Stimulated activated CD8-positive, alpha-beta memory T cell treated with anti-CD3 and anti-CD28 coated beads, Interleukin-2, amount 100 ng/mL, for 1 hour (primary cell): ENCODE measurements at places on chromosomes 1 and 21.
A peak's percentile ranks its signal among the peaks of the same experiment; 100 is the strongest.

GRCh38 chr1:47725992-47726855 lies 271.0 kb downstream of the TRABD2B start:
- DNase-seq, result peak; percentile 45

GRCh38 chr1:156549390-156549789 lies 23.0 kb downstream of the IQGAP3 start:
- DNase-seq, result no peak

- DNase-seq, result no peak
Measured at GRCh38 chr1:219083631-219084030, 90.0 kb upstream of the LYPLAL1 start.

DNA sequence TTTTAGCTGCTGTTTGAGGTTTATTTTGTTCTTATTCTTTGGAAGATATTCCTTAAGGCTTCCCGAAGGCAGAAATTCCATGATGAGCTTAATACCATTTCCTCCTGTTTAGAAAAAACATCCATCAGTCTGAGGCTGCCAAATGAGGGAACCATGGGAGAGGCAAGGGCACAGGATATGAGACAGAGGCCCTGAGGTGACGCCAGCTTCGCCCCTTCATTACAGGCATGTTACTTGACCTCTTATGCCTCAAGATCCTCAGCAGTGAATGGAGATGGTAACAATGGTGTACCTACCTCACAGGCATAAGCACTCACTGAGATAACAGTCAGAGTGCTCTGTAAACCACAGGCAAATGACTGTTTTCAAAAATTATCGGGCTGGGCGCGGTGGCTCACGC lies 93.6 kb downstream of the RAVER2 start:
- DNase-seq, result no peak

- no peak for DNase-seq
Measured at GRCh38 chr1:109935451-109935900, 24.8 kb downstream of the CSF1 start.

DNA sequence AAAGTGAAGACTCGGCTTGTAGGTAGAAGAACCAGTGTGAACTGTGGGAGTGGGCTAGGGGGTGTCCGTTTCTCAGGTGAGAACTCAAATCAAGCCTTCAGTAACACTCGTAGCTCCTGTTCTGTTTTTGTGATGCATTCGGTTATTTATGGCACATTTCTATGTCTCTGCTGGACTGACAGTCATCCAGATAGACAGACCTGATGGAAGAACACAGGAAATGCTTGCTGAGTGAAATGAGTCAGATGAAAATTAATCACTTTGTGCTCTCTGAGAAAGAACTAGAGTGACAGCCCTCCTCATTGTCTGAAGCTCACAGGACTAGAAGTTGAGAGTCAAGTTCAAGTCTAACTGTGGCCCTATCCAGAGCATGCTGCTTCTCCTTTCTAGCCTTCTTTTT lies 360.1 kb upstream of the PLXNA2 start:
- no peak for DNase-seq

DNA sequence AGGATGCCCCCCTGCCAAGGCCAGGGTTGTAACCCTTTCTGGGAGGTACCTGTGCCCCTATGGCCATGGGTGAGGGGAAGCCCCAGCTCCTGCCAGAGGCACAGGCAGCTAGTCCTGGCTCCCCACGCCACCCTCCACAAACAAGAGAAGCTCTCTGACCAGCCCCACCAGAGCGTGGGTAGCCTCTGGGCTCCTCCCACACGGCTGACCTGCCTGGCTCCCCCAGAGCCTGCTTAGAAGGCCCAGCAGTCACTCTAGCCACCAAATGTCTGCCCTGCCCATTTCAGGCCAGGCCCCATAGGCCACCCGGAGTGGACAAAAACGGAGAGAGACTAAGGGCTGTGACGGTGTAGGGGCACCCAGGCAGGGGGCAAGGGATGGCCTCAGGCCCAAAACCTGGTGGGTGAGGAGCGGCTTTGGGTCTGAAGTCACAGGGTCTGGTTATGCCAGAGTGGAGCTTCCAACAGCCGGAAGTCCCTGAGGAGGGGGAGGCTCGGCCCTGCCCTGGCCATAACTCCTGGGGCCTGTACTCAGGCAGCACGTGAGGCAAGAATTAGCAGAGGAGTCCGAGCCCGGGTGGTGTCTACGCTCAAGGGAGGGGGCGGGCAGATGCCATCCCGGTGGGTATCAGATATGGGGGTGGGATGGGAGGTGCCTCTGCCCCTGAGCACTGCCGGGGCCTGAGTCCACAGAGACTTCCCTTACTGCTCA lies 155.4 kb downstream of the CASZ1 start:
- no peak for DNase-seq

GRCh38 chr21:41508415-41509144 lies 622 bp upstream of the TMPRSS2 start:
- DNase-seq, result no peak

DNA sequence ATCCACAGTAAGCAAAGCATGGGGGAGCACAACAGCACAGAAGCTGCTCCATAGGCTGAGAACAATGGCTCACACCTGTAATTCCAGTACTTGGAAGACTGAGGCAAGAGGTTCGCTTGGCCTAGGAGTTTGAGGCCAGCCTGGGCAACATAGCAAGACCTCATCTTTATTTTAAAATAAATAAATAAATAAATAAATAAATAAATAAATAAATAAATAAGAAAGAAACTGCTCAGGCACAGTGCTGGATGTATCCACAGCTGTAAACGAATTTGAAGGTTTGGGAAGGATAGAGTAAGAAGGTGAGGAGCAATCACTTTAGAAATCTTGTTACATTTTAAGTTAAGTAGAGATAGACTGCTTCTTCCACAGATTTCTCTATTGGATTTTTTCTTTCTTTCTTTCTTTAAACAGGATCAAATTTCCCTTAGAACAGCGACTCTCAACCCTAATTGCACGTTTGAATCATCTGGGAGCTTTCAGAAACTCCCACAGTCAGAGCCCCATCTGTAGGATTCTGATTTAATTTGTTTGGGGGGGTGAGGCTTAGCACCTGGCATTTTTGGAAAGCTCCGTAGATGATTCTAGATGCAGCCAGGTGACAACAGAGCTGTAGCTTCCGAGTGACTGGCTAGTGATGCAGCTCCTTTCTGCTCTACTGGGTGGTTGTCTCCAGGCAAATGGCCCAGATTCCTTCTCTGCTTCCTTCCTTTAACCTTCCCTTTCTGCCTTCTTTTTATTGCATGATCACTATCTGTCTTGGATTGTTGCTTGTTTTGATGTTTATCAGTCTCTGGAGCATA lies 53.5 kb downstream of the S1PR1 start:
- DNase-seq, result no peak

- no peak for DNase-seq
Measured at GRCh38 chr1:59554752-59555151, 257.9 kb downstream of the FGGY start.

GRCh38 chr21:33427051-33427450 lies 23.8 kb downstream of the IFNGR2 start:
- DNase-seq, result no peak

- DNase-seq, result peak; percentile 4
Measured at GRCh38 chr21:38219049-38219628, 37.7 kb upstream of the KCNJ15 start.

GRCh38 chr1:226684026-226684425 lies 55.1 kb downstream of the ITPKB start:
- no peak for DNase-seq
